ENCODE measurements at places on chromosomes 5 and 9.

- DNase-seq: no peak
Observed at GRCh38 chr5:10857338-10857733, 96.3 kb upstream of the DAP start.

DNA sequence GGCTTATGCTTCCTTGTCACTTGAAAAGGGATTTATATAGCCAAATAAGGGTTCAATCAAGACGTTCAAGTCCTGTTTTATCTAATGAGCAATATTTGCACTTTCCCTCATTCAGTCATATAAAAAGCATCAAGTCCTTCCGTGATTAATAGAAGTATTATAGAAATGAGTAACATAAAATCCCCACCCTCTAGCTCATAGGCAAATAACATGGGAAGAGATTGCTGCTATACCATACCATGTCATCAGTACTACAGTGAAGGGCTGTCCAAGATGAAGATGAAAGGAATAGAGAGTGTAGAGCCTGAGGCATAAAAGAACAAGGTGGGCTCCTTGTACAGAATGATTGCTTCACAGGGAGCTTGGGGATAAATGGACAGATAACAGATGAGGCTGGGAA lies 20.4 kb upstream of the PAPPA start:
- no peak for DNase-seq

- no peak for DNase-seq
Observed at GRCh38 chr9:96135753-96136290, 166.2 kb downstream of the HSD17B3 start.

DNA sequence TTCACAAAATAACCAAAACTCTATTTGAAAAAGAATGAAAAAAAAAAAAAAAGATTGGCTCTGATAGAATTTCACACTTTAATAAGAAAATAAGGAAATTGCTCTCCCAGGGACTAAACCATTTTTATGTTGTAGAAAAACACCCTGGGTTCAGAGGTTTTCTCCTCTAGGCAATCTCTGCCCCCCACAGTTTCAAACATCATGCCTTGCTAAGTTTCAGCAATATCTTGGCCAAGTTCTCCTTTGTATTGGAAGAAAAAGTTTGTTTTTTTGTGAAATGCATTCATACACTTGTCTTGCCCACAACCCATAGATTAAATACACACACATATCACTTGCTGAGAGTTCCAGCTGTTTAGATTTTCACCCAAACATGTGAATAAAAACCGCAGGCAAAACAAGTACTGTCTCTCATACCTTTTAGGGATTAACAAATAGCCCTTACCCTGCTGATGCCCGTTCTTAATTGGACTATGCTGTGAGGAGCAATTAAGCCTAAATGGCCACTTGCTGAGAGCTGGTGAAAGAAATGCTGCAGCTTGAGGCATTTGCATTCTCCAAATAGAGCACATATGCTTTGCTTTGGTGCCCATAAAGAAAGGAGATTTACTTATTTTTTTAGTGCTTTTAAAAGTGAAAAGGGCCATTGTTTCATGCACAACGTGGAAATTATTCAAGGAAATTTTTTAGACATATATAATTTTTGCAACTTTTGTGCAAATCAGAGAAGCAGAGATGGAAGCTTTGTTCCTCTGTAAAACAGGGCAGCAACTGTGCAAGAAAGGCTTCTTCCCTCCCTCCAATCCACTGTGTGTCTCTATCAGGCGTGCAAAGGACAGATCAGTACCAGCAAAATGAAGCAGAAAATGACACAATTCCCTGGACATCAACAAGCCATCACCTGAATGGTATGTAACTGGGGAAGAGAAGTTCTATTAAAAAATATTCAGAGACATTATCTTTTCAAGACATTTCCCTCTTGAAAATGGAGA lies 262.4 kb upstream of the KIF2A start:
- DNase-seq: no peak

DNA sequence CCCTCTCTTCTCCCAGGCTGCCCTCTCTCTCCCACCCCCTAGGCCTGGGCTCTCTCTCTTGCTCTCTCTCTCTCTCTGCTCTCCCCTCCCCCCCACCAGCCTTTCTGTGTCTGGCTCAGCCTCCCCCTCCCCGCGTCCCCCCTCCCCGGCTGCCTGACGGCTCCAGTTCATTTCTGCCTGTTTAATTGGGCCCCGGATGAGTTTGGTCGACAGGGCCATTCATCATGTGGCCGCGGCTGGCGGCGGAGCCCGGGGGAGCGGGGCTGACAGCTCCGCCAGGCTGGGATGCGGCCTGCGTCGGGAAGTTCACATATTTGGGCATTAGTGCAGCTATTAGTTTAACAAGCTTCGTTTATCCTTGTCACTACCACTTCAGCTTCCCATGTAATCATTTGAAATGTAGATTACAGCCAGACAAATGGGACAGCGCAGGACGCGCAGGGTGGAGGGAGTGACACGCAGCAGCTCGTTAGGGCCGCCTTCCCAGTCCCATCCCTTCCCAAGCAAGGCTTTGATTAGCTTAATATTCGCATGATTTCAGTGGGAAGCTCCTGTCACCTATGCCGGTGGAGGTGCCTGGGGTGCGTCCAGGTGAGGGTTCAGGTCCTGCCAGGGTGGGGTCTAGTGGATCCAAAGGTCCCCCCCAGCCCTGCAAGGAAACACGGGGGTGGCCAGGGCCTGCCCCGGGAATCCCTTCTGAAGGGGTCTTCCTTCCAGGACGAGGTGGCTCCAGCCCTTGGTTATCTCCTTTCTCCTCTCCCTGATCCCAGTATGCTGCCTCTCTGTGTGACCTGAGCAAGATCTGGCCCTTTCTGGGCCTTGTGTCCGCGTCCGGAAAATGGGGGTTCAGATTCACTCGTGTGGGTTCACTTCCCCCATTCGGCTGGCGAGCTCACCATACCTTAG lies 214.8 kb downstream of the PAX5 start:
- DNase-seq: no peak

GRCh38 chr5:74885170-74885569 lies 19.0 kb upstream of the FAM169A start:
- no peak for DNase-seq

GRCh38 chr9:124218438-124218982 lies 39.2 kb upstream of the NEK6 start:
- DNase-seq: peak; percentile 53

- DNase-seq: no peak
Observed at GRCh38 chr5:1504069-1504595, 19.6 kb downstream of the LPCAT1 start.

DNA sequence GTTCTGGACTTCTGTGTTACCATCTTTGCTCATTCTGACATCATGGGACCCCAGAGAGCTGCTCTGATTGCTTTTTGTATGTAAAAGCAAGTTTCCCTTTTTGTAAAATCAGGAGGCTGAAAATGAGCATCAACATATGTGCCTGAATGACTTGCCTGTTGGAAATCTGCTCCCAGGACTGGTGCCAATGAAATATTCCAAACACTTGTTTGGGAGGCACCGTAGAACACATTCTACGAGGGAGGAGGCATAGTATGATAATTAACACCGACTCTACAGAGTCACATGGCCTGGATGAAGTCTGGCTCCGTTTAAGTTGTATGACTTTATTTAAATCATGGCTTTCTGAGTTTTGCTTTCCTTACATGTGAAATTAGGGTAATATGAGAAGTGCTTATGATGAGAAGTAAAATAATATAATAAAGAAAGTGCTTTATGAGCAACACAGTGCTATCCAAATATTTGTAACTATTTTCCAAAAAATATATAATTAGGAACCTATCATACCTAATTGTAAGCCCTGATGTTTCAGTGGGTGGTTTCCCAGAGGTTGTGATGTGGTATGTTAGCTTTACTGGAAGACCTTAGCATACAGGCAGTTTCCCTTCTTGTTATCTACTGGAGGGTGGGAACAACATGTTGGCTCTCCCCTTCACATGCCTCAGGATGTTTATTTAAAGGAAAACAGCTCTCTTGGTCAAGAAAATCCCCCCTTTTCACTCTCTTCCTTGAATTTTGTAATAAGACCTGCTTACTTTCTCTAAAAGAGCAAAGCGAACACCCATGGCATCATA lies 238.1 kb downstream of the FBXL7 start:
- DNase-seq: no peak

DNA sequence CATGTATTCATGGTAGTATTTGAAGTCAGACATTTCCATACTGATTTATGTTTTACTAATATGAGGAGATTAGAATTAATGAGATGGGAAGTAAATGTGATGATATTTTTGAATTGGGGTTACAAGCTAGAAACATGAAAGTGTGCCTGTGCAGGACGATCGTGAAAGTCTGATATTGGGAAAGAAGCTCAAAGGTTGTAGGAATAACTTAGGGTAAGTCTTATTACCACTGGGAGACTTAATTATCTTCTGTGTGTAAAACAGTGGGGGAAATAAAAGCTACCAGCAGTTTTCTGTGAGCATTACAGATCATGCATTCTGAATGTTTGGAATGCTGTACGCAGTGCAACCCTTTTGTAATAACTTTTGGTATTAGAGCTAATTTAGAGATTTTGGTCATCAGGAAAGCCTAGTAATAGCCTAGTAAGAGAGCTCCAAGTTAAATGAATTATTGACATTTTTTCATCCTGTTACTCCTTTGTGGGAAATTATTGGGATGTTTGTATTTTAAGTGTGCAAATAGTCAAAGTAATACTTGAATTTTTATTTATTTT lies 153.9 kb downstream of the PCSK5 start:
- no peak for DNase-seq

DNA sequence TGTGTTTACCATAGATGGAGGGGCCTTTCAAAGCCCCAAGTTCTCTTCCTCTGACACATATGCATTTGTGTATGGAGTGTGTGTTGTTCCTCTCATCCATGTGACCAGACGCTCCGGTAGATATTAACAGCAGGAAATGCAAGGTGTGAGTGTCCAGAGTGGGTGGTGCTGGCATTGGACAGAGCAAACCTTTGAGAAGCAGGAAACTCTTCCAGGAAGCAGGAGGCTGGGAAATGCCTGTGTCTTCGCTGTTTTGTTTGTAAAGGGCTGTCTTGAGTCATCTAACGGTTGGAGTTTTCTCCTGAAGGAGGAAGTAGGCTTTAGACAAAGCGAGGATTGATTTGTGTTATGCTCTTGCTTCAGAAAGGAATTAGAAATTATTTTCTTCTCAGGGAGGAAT lies 370.9 kb downstream of the PLK2 start:
- DNase-seq: no peak

- DNase-seq: no peak
Observed at GRCh38 chr5:167850911-167851310, 440.5 kb upstream of the WWC1 start.

- no peak for DNase-seq
Observed at GRCh38 chr5:138594305-138595058, 19.3 kb upstream of the HSPA9 start.

- no peak for DNase-seq
Observed at GRCh38 chr9:14935106-14935751, 25.0 kb upstream of the FREM1 start.

GRCh38 chr9:16343249-16344237 lies 526.9 kb downstream of the BNC2 start:
- DNase-seq: no peak

GRCh38 chr5:14039576-14039975 lies 95.1 kb upstream of the DNAH5 start:
- no peak for DNase-seq

- DNase-seq: no peak
Observed at GRCh38 chr5:43386960-43387362, 25.2 kb downstream of the CCL28 start.

DNA sequence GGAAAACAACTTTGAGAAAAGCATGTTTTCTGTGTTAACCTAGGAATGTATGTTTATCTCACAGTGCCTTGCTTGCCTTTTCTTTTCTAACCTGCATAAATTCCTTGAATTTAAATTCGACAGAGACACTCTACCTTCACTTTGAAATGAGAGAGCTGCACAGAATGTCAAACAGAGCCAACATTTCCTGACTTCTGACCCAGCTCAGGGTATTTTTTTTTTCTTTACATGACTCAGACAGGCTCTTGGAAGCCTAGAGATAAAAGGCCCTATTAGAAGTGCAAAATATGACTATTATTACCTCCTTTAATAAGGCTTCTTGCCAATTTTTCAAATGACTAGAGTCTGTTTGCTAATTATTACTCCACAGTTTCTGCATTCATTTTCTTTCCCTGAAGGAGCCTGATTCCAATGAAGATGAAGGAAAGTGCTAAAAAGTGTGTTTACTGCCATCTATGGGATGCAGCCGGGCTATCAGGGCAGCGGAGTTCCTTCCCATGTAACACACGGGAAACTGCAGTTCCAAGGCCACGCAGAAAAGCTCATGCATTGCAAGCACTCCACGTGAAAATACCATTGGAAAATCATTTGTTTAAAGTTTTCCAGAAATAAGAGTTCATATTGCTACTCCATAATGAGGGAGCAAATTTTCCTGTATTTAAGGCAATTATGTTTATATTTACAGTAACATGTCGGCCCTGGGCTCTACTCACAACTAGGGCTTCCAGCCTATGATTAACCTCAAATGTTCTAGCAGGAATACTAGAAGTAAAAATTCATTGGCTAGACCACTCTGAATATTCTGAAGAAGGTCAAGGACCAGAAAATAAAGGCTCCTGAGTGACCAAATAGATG lies 485.6 kb downstream of the ZSWIM6 start:
- no peak for DNase-seq

- DNase-seq: peak; percentile 55
Observed at GRCh38 chr9:110047955-110048402, 160.0 kb downstream of the C9orf152 start.

- DNase-seq: no peak
Observed at GRCh38 chr9:21428235-21428634, 12.0 kb upstream of the IFNA1 start.

DNA sequence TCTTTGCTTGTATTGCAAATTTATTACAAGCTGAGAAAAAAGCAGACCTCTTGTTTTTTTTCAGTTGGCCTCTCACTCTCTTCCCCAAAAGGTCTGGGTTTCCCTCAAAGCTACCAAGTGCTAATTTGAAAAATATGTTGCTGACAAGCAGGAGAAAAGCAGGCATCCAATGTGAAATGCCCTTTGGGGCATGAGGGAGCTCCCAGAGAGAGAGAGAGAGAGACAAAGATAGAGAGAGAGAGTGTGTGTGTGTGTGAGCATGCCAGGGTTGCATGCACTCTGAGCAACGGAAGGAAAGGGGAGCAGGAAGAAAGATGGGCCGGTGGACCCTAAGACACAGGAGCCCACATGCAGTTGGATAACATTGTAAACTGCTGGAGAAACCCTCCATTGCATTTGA lies 358.4 kb downstream of the TMEM38B start:
- DNase-seq: no peak

- DNase-seq: peak; percentile 62
Observed at GRCh38 chr9:5841771-5842573, 9.1 kb upstream of the ERMP1 start.

Measured in activated naive CD4-positive, alpha-beta T cell treated with anti-CD3 and anti-CD28 coated beads, Interleukin-2, amount 50 U/mL, for 72 hours (primary cell).